ENCODE measurements at places on chromosomes 3 and 15.

DNA sequence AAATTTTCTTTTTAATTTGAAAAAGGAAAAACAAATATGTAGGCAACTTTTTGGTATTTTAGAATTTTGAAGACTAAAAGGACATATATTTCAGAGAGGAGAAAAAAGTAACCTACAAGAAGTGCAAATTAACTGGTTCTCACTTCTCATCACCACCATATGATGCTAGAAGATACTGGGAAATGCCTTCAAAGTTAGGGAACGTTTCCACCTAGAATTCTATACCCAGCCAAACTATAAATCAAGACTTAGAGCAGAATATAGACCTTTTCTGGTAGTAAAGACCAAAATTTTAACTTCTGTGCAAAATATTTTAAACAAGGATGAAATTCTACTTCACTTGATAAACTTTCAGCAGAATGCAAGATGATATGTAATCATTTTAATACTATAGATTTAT, 112.3 kb upstream of the PHLDB2 start:
- no peak for DNase-seq

DNA sequence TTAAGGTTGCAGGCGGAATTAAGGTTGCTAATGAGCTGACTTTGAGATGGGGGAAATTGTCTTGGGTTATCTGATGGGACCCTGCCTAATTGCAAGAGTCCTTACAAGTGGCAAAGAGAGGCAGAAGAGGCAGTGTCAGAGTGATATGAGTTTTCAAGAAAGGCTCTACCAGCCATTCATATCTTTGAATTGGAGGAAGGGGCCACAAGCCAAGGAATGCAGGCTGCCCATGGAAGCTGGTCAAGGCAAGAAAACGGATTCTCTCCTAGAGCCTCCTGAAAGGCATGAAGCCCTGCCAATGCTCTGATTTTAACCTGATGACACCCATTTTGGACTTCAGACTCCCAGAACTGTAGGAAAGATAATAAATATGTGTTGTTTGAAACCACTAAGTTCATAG, 20.6 kb upstream of the SMAD6 start:
- no peak for DNase-seq

DNA sequence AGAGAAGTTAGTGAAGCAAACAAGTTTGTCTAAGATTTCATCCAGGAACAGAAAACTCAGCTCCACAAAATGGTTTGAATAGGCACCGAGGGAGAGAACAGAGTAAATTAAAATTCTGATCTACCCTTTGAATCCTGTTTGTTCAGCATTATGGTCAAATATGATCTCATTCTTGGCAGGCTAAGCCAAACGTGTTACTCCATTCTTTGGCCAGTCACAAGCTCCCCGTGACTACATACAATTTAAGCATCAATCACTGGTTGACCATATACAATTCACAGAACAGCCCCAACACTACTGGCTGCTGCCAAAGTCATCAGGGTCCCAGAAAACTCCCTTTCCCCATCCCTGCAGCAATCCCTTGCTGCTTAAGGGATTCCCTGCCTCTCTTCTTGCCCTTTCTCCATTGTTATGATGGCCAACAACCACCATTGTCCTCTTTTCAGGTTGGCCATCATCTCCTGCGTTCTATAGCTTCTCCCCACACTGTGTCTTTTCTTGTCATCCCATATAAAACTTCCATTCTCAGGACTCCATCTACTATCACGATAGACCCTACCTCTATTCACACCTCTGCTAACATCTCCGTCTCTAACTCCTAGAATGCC, 46.3 kb downstream of the GOLIM4 start:
- no peak for DNase-seq

DNA sequence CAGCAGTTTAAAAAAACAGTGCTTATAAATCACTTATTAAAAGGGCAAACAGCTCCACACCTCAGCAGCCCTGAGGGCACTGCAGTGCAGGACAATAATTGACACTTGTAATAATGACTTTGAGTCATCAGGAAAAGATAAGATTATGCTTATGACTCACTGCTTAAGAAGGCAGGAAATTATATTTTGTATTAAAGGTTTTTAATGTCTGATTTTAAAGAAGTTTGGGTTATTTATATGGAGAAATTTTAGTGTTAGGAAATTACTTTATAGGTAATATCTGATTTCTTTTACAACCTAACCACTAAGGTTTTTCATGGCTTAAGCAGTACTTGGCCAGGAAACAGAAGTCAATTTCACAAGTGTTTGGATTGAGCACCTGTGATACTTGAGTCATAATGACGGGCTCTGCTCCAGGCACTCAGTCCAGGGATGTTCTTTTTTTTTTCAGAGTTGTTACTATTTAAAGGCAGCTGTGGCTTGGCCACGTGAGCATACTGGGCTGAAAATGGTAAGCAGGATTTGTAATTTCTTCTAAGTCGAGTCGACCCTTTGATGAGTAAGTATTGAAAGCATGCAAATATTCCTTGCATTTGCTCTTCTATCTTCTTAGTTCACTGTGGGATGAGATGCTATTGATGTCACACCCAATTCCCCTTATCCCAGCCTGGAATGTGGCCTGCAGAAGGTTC, 21.6 kb upstream of the SLC6A20 start:
- DNase-seq = no peak

DNA sequence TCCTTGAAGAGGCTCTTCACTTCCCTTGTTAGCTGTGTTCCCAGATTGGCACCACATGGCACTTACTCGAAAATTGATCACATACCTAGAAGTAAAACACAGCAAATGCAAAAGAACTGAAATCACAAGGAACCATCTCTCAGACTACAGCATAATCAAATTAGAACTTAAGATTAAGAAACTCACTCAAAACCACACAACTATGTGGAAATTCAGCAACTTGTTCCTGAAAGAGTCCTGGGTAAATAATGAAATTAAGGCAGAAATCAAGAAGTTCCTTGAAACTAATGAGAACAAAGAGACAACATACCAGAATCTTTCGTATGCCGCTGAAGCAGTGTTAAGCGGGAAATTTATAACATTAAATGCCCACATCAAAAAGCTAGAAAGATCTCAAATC, 566.3 kb upstream of the TGFBR2 start:
- DNase-seq = no peak

DNA sequence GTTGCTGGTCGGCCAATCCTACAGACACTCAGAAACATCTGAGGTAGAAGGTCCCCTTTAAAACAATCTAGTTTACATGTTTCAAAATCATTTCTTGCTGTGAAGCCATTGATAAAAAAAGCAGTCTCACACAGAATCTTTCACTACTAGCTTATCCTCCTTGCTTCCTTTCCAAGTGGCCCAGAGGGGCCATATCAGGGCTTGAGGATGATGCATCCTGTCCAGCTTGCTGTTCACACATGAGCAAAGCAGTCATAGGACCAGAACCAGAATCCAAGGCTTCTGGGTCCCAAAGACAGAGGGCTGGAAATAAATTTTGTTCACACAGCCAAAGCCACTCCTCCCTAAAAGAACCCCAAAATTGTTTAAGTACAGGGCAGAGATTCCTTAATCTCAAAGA, 9.2 kb upstream of the LYZL4 start:
- no peak for DNase-seq
